ENCODE measurements at places on chromosomes 12 and 14. TPM values are rescaled to one million over a fixed set of nuclear protein-coding genes. Genes with fewer than 3 reads are reported as not detected.

The PTPRQ gene
- total RNA-seq = not detected

The SMCO2 gene
- total RNA-seq = 0.91 TPM

The NRIP2 gene
- not detected for total RNA-seq

The CBLN3 gene
- total RNA-seq = 5.0 TPM

The KRT71 gene
- total RNA-seq = not detected

DNA sequence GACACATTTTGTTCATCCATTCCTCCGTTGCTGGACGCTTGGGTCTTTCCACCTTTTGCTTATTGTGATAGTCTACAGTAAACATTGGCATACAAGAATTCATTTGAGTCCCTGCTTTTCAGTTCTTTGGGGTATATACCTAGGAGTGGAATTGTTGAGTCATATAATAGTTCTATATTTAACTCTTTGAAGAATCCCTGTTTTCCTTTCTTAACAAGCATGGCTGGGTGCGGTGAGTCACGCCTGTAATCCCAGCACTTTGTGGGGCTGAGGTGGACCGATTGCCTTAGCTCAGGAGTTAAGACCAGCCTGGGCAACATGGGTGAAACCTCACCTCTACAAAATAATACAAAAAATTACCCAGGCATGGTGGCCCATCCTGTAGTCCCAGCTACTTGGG lies 75.4 kb downstream of the CCDC92 start:
- H3K27me3 ChIP-seq = peaks cover 10% of the 10 kb centered on the region
- H3K36me3 ChIP-seq = no peaks in the 10 kb centered on the region
- no peak for DNase-seq
- peaks cover 5% of the 10 kb centered on the region for H3K4me1 ChIP-seq
- H3K4me3 ChIP-seq = no peak overlapping the region

- H3K27ac ChIP-seq = no peak overlapping the region
- no peak for DNase-seq
- no peaks in the 10 kb centered on the region for H3K4me1 ChIP-seq
- no peaks in the 10 kb centered on the region for H3K36me3 ChIP-seq
- no peak overlapping the region for H3K4me3 ChIP-seq
These were observed 233.6 kb upstream of the E2F7 start for GRCh38 chr12:77299001-77299400.

DNA sequence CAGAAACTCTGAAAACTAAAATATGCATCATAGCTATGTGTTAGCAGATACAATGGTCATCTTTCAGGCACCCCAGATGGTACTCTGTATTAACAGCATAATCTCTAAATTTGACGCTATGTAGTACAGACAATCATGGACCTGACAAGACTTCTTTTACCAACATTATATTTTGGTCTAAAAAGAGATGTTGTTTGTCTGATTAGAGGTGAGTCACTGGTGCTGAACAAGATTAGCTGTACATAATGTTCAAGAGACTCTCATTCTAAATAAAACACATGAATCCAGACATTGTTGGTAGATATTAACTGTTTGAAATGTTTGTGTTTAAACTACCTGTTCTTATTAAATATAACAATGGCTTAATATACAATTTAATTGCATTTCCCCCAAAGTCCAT lies 146.4 kb upstream of the LMNTD1 start:
- no peaks in the 10 kb centered on the region for H3K4me1 ChIP-seq
- no peak overlapping the region for H3K4me3 ChIP-seq
- DNase-seq = no peak

- peaks cover 5% of the 10 kb centered on the region for H3K4me1 ChIP-seq
- H3K27ac ChIP-seq = no peak overlapping the region
- no peak for DNase-seq
- no peaks in the 10 kb centered on the region for H3K36me3 ChIP-seq
- H3K4me3 ChIP-seq = no peak overlapping the region
- H3K27me3 ChIP-seq = peaks cover 28% of the 10 kb centered on the region
These were observed 165.5 kb downstream of the KIF21A start for GRCh38 chr12:39277416-39277815.

GRCh38 chr12:15274561-15274967 lies 47.7 kb upstream of the PTPRO start:
- DNase-seq = no peak
- no peaks in the 10 kb centered on the region for H3K36me3 ChIP-seq
- H3K27ac ChIP-seq = no peak overlapping the region
- no peak overlapping the region for H3K4me3 ChIP-seq

DNA sequence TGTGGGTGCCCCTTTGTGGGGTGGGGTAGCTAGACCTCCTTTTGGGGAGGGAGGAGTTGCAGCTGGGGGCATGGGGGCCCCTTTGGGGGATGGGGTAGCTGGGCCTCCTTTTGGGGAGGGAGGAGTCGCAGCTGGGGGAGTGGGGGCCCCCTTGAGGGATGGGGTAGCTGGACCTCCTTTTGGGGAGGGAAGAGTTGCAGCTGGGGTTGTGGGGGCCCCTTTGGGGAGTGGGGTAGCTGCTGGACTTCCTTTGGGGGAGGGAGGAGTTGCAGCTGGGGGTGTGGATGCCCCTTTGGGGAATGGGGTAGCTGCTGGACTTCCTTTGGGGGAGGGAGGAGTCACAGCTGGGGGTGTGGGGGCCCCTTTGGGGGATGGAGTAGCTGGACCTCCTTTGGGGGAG lies 7.0 kb downstream of the NACA start:
- peaks cover 76% of the 10 kb centered on the region for H3K36me3 ChIP-seq
- no peak for DNase-seq
- peaks cover 65% of the 10 kb centered on the region for H3K4me1 ChIP-seq
- H3K27me3 ChIP-seq = no peaks in the 10 kb centered on the region
- no peak overlapping the region for H3K27ac ChIP-seq

- no peak overlapping the region for H3K4me3 ChIP-seq
- no peaks in the 10 kb centered on the region for H3K4me1 ChIP-seq
- H3K27me3 ChIP-seq = peaks cover 3% of the 10 kb centered on the region
- no peaks in the 10 kb centered on the region for H3K36me3 ChIP-seq
- no peak overlapping the region for H3K27ac ChIP-seq
These were observed 93.9 kb downstream of the CALM1 start for GRCh38 chr14:90490720-90491050.

GRCh38 chr12:104551-105081 lies 38.0 kb downstream of the IQSEC3 start:
- no peak overlapping the region for H3K27ac ChIP-seq
- H3K27me3 ChIP-seq = peaks cover 5% of the 10 kb centered on the region
- H3K36me3 ChIP-seq = peaks cover 2% of the 10 kb centered on the region
- H3K4me3 ChIP-seq = no peak overlapping the region
- peaks cover 9% of the 10 kb centered on the region for H3K4me1 ChIP-seq

DNA sequence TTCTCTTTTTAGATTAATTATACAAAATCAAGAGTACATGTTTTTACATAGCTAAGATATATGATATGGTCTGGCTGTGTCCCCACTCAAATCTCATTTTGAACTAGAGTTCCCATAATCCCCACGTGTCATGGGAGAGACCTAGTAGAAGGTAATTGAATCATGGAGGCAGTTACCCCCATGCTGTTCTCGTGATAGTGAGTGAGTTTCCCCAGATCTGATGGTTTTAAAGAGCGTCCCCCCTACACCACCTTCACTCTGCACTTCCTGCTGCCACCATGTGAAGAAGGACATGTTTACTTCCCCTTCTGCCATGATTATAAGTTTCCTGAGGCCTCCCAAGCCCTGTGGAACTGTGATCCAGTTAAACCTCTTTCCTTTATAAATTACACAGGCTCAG lies 21.4 kb upstream of the DRAM1 start:
- peak overlapping the region; percentile 11 for H3K27ac ChIP-seq
- H3K4me3 ChIP-seq = no peak overlapping the region
- H3K36me3 ChIP-seq = peaks cover 7% of the 10 kb centered on the region
- H3K27me3 ChIP-seq = no peaks in the 10 kb centered on the region

GRCh38 chr12:21910657-21911056 lies 30.6 kb downstream of the ABCC9 start:
- H3K4me3 ChIP-seq = no peak overlapping the region
- H3K4me1 ChIP-seq = no peaks in the 10 kb centered on the region
- H3K36me3 ChIP-seq = no peaks in the 10 kb centered on the region
- no peak overlapping the region for H3K27ac ChIP-seq

GRCh38 chr12:29374913-29375312 lies 6.1 kb downstream of the ERGIC2 start:
- peaks cover 26% of the 10 kb centered on the region for H3K4me1 ChIP-seq
- H3K27me3 ChIP-seq = no peaks in the 10 kb centered on the region
- no peak for DNase-seq
- peaks cover 26% of the 10 kb centered on the region for H3K36me3 ChIP-seq

Measured in activated CD8-positive, alpha-beta memory T cell treated with anti-CD3 and anti-CD28 coated beads, Interleukin-2, amount 10 ng/mL, durations not matched to agents 7 days and 5 days (primary cell).